ENCODE measurements at places on chromosomes 12 and 14.

DNA sequence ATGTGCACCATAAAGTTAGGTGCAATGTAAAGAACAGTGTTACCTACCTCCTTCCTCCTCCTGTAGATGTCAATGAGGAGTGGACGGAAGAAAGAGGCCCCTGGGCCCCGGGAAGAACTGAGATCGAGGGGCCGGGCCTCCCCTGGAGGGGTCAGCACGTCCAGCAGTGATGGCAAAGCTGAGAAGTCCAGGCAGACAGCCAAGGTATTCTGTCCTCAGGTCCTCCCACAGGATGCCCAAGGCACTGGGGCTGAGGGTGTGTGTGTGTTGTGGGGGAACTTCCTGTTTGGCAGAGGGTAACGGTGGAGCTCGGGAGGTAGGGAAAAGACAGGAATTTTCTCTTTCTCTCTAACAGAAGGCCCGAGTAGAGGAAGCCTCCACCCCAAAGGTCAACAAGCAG is 6.4 kb downstream of the ATN1 start:
- DNase-seq = no peak

DNA sequence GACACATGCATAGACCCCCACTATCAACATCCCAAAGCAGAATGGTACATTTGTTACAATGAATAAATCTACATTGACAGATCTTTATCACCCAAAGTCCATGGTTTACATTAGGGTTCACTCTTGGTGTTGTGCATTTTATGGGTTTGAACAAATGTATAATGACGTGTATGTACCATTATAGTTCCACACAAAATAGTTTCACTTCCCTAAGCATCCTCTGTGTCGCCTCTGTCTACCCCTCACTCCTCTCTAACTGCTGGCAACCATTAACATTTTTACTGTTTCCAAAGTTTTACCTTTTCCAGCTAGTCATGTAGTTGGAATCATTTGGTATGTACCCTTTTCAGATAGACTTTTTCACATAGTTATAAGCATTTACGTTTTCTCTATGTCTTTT is 69.5 kb upstream of the LMO3 start:
- no peak for DNase-seq

DNA sequence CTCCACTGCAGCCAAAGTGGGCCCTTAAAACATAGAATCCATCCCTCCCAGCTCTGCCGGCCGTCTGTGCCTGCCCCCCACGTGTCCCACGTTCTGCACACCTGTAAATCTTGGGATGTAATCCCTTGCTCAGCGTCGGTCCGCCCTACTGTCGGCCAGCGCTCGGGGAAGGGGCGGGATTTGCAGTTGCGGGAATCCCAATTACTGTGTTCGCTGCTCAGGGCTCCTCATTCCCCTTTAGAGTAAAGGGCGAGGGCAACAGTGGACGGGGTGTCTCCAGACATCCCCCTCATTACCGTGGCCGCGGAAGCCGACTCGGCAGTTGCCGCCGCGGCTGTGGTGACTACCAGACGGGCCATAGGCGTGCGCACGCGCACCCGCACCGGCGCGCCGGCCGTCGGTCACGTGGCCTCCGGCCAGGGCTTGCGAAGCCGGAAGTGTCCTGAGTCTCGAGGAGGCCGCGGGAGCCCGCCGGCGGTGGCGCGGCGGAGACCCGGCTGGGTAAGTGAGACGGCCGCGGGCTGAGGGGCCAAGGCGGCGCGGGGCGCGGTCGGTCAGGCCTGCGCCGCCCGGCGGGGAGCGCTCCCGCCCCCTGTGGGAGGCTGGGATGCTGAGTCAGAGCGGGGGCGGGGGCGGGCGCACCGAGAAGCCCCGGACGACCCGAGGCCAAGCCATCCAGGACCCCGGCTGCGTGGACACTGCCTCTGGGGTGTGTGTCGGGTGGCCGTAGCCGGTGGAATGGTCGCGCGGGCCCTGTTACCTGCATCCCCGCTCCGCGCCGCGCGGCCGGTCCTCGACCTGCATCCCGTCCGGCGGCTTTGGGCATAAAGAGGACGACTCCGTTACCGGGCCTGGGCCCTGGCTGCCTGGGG is at the start of gene TBK1:
Gene TBK1 (plus strand): TSS at position 434 of the 872 bp plus-strand sequence. CDS start 3,751 bp downstream, outside the sequence.
- peak; percentile 41 for DNase-seq

DNA sequence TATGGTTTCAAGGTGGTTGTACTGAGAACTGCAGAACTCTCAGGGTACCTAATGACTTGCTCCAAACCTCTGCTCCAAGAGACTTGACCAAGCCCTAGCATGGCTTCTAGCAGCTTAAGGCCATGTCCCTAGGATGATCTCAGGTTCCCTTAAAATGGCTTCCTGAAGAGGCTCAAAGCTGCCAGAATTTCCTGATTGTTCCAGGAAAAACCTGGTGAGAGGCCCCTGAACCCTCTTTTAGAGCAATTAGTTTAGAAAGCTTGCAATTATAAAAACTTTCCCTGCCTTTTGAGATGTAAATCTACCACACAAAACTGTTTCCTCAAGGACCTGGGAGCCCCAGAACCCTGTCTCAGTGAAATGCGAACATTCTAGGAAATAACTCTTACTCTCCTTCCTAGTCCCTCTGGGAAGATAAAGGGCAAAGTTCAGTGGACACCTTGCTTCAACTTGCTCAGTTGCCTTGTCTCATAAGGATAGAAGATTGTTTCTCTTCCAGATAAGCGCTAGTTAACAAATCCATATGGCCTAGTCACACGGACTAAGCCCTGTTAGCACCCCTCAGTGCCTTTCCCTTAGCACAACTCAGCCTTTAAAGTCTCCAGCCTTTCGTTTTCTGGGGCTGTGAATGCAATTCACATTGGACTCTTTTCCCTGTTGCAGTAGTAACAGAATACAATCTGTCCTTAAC is 2.5 kb downstream of the CMAS start:
- no peak for DNase-seq

DNA sequence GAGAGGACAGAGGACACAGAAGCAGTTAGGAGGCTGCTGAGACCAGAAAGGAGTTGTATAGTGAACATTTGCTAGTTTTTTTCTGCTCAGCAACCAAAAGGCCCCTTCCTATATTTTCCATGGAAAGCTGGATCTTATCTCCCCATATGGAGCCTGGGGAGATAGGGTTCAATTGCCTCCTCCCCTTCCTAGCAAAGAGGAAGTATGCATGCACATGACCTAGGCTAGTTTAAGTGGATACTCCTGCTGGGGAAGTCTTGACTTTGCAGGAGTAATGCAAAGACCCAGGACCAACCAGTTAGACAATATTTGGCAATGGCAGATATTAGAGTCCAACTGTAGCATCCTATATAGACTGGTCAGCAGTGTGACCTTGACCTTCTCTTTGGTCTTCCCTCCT is 15.1 kb downstream of the CHD8 start:
- no peak for DNase-seq

GRCh38 chr12:64028541-64028940 is 184.0 kb downstream of the SRGAP1 start:
- DNase-seq = no peak

DNA sequence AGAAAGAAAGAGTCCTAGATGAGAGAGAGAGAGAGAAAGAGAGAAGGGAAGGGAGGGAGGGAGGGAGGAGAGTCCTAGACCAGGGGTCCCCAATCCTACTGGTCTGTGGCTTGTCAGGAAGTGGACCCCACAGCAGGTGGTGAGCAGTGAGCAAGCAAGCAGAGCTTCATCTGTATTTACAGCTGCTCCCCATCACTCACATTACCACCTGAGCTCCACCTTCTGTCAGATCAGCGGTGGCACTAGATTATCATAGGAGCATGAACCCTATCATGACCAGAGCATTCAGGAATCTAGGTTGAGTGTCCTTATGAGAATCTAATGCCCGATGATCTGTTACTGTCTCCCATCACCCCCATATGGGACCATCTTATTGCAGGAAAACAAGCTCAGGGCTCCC is 39.2 kb upstream of the AMN1 start:
- no peak for DNase-seq

DNA sequence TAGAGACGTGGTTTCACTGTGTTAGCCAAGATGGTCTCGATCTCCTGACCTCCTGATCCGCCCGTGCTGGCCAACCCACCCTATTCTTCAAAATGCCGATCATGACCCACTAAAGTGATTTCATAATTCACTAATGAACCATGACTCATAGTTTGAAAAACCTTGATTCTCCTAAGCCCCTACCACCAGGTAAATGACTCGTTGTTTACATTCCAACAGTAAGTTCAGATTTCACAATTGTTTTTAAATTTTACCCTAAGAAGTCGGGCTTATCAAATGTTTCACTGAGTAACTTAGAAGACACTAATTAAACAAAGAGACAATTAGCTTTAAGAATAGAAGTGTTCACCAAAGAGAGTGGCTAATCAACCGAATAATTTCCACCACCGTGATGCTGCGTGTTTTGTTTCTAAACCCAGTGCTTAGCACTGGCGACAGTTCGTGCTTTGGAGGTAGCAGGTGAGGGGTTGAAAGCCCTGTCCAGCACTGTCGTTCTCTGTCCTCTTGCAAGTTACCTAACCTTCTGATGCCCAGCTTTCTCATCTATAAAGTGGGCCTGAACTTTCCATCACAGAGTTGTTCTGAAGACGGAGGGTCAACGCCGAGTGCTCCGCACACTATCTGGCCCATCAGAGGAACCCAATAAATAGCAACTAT is 136.5 kb downstream of the NTF3 start:
- DNase-seq = no peak

- no peak for DNase-seq
These were observed 27.1 kb downstream of the CCDC92 start for GRCh38 chr12:123945287-123946151.

- no peak for DNase-seq
These were observed 157.4 kb downstream of the DACT1 start for GRCh38 chr14:58794993-58795762.

- DNase-seq = no peak
These were observed 99.2 kb upstream of the RTL1 start for GRCh38 chr14:101002738-101003137.

DNA sequence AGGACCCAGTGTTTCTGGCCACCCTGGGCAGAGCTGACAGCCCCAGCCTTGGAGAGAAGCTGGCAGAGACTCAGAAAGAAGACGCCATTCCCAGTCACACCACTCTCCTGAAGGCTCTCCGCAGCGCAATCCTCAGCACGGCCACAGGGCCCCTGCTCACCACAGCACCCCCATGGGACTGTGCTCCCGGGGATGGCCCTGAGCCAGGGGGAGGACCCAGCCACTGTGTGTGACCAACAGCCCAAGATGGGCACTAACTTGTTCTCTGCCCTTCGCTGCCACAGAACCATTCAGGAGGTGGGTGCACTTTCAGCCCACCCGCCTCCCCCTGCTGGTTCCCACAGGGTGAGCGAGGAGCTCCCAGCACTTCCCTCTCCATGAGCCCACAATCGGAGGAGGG is 57.1 kb downstream of the CCNK start:
- no peak for DNase-seq

- DNase-seq = peak; percentile 16
These were observed 35.4 kb upstream of the TMEM179 start for GRCh38 chr14:104639885-104640548.

DNA sequence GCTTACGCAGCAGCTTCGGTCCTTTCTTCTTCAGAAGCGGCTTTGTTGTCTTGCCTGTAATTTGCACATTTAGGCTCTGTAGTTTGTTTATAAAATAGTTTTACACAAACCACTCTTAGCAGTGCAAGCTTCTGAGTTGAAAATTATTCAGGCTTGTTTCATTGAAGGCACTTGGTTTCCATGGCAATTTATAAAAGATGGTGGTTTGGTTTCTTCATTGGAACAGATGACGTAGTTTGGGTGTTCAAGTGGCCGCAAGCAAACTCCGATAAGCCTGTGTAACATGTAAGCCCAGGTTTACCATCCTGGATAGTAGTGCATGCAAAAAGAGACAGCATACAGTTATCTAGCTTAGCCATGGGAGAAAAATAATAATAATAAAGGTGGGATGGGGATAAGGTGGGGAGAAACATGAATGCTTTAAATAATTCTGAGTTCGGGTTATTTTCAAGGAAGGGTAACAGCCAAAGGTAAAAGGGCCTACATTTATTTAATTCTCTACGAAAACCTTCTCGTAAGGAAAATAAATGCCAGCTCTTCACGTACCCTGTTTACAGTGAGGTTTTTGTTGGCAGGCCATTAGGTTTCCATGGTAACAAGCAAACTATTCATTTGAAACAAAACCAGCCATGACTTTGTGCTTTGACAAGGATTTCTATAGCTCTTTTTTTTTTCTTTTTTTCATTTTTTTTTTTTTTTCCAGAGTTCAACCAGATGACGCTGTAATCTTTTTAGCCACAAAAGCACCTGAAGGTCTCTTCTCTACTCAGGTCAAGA is 189.6 kb upstream of the RPL10L start:
- no peak for DNase-seq

DNA sequence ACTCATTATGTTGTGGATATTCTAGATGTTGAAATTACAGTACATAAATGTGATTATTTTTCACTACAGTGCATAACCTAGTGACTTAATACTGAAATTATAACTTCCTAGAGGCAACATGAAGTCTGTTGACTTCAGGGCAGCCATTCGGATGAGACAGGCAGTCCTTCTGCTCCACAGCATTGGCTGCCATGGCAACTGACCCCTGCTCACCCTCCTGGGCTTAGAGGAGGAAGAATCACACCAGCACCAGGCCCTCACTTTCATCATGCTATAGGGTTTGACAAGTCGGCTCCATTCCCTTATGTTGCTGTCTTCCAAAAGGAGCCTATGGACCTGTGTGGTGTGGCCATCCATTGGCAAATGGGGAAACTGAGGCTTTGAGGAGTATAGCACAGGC is 233.5 kb upstream of the TMEM132C start:
- DNase-seq = no peak

Measured in stimulated activated CD4-positive, alpha-beta T cell treated with anti-CD3 and anti-CD28 coated beads, Interleukin-1b, Interleukin-23, amount 100 ng/mL, for 4 hours (primary cell).